ENCODE measurements at places on chromosomes 7 and 10. TPM values are rescaled to one million over a fixed set of nuclear protein-coding genes. Genes with fewer than 3 reads are reported as not detected.

The TSPAN15 gene
- 1.9 TPM for total RNA-seq

The STEAP2 gene
- total RNA-seq = not detected

The PPP2R2D gene
- total RNA-seq = 33.2 TPM

The OR13A1 gene
- not detected for total RNA-seq

The CREB5 gene
- total RNA-seq = not detected

The ITIH5 gene
- not detected for total RNA-seq

The SLC25A28 gene
- 55.8 TPM for total RNA-seq

The SPDYE5 gene
- total RNA-seq = not detected

The EBLN1 gene
- total RNA-seq = not detected

The RSU1 gene
- total RNA-seq = 47.4 TPM

DNA sequence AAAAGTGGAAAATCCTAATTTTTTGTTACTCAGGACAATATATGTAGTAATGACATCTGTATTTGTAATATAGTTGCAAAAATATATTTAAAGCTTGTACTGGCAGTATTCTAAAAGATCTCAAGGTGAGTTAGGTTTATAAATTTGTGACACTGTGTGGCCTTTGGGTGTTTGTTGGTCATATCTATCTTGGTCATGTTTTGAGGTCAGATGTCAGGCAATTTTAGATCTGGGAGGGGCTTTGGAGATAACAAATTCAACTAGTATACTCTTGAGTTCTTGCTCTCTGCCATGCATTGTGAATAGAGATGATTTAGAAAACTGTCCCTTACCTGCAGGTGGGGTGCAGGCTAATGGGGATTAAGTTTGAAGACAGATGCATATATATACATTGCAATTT, 3.1 kb downstream of the TBC1D12 start:
- no peak for DNase-seq

- DNase-seq = no peak
These were observed 51.6 kb upstream of the PDGFA start for GRCh38 chr7:571096-571717.

- DNase-seq = no peak
These were observed 234.1 kb downstream of the PTEN start for GRCh38 chr10:88097536-88097935.

- DNase-seq = no peak
These were observed 58.5 kb downstream of the OGDH start for GRCh38 chr7:44664780-44665461.

DNA sequence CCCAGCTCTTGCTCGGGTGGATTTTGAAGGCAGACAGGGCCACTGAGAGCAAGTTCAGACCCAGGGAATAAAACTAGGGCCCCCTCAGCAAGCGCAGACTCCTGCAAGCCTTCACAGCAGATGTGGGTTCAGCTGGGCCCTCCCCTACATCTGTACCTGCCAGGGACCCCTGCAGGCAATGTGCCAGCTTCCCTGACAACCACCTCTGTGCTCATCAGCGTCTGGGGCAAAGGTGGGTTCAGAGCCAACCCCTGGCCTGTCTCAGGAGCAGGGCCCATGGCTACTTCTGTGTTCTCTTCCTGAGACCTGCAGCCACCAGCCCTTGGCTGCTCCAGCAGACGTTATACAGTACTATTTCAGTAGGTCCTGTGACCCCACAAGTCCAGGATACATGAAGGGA, 189.5 kb downstream of the DIP2C start:
- no peak for DNase-seq

- DNase-seq = no peak
These were observed 951 bp downstream of the AS3MT start for GRCh38 chr10:102870221-102870620.

DNA sequence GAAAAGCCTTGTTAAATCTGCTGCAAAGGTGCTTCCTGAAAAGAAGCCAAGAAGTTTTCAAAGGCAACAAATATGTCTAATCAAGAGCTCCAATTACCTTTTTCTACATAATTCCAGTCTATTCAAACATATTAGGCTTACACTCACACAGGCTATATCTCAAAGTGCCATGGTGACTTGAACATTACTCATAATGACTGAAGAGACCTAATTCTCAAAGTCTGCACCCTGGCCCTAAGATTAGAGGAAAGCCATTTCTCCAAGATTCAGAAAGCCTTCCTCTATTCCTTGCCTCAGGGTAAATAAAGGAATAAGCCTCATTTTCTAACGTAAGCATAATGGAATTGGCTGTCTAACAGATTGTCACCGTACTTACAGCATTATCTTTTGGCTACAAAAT, 78.3 kb upstream of the THSD7A start:
- DNase-seq = no peak

DNA sequence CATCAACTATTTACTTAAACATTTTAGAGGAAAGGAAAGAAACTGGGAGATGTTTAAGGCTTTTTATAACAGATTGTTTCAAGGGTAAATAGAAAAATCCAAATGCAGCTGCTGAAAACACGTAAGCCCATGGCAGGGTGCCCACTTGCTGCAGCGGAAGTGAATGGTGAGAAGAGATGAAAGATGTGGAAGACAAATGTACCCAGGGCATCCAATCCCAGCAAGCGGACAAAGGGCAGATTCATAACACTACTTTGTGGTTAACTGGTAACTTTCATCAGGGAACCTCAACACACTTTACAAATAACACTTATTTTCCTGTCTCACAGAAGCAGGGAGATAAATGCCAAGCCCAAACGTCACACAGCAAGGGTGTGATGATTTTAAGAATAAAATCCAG, 358.4 kb downstream of the KCNMA1 start:
- no peak for DNase-seq

GRCh38 chr10:76732306-76732705, 905.3 kb downstream of the KCNMA1 start:
- no peak for DNase-seq

DNA sequence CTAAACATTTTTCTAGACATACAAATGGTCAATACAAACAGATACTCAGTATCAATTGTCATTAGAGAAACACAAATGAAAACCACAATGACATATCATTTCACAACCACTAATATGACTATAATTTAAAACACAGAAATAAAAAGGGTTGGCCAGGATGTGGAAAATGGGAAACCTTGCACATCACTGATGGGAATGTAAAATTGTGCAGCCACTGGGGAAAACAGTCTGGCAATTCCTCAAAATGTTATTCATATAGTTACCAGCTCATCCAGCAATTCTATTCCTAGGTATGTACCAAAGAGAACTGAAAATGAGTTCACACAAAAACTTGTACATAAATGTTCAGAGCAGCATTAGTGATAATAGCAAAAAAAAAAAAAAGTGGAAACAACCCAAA, 106.1 kb upstream of the LRRTM3 start:
- no peak for DNase-seq

- no peak for DNase-seq
These were observed 99.1 kb downstream of the GLI3 start for GRCh38 chr7:42137941-42138340.

- no peak for DNase-seq
These were observed 13.5 kb downstream of the MYOF start for GRCh38 chr10:93468461-93469213.

DNA sequence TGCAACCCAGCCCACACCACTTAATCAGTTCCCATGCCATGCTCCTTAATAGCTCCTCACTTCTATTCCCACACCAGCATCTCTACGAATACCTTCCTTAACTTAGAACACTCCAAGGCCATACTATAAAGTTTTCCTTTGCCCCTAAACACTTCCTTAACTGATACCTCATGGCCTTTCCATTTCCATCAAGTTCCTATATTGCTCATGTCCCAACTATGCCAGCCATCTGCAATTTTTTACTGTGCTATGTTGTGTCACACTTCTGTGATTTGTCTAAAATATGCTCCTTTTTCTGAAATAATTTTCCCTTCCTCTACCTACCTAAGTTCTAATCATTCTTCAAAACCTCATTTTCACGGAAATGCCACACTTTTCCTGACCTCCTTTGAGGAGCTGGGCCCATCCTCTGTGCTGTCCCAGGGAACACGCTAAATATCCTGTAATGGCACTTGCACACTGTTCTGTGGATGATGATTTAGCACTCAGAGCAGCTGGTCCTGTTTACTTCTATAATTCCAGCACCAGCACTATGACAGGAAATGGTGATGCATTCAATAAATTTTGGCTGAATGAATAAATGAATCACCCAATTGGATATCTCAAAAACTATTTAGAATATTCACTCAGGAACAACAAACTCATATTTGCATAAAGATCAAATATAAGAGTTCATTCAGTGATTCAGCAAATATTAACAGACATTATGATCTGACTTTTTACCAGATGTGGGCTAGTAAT, 266.5 kb upstream of the HGF start:
- DNase-seq = no peak

DNA sequence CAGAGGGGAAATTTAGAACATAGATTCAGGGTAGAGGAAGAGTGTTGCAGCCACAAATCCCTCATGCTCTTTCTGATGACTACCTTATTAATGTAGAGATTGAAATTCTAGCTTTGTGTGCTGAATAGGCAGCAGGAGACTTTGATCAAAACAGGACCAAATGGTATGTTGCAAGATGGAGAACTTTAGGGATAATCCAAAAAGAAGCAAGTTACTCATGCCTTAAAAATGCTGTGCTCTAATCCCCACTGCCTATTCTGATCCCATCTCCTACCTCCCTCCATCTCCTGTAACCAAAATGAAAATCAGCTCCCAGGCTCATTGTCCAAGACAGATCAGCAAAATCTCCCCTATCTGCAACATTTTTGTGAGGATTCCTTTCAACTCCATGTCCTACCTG, 31.3 kb downstream of the CH25H start:
- no peak for DNase-seq

DNA sequence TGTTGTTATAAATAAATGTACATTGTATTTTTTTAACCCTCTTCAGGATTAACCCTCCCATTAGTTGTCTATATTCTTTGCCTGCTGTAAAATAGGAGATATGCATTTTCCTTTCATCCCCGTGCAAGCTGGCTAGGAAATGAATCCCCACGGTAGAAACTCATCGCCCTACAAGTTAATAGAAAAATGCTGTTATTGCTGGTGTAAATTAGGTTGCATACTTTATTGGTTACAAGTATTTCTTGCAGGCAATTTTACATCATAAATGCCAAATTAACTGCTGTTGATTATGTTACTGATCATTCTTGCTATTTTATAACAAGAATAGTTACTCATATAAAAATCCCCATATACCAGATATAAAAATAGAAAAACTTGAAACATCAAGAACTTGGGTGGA, 454.2 kb upstream of the KLF6 start:
- no peak for DNase-seq

DNA sequence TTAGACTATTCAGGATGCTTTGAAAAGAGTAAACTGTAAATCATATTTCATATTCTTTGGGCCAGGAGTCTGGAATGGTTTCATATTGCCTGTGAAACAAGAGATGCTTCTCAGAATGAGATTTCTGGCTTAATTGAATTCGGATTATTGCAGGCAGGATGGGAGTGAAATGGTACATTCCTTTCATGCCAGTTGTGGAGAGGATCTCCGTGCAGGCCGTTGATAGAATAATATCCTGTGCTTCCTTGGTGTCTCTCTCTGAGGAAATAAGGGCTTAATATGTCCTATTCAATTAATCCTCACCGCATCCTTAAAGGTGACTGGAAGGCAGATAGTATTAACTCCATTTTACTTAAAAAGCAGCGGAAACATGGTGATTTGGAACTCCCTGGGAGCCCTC, 56.6 kb downstream of the CUX1 start:
- no peak for DNase-seq

- no peak for DNase-seq
These were observed 664.3 kb upstream of the CELF2 start for GRCh38 chr10:10353326-10353868.

DNA sequence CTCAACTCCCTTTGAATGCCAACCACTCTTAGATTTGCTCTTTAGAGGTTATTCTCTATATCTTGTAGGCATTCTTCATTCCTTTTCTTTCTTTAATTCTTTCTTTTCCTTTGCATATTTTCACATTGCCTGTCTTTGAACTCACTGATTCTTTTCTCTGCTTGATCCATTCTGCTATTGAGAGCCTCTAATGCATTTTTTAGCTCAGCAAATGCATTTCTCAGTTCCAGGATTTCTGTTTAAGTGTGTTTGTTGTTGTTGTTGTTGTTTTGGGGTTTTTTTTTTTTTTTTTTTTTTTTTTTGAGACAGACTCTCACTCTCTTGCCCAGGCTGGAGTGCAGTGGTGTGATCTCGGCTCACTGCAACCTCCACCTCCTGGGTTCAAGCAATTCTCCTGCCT, 71.6 kb downstream of the FBXL13 start:
- no peak for DNase-seq

Data from activated CD4-positive, alpha-beta T cell treated with anti-CD3 and anti-CD28 coated beads, Interleukin-2, amount 10 ng/mL, durations not matched to agents 24 days and 14 days (primary cell).